ENCODE measurements at places on chromosomes 2 and 18. TPM values are rescaled to one million over a fixed set of nuclear protein-coding genes. Genes with fewer than 3 reads are reported as not detected.
A peak's percentile ranks its signal among the peaks of the same experiment; 100 is the strongest.

GRCh38 chr2:152622219-152622618 lies 95.0 kb downstream of the PRPF40A start:
- DNase-seq = peak; percentile 22

- DNase-seq = peak; percentile 37
Observed at GRCh38 chr2:201444746-201445465, 6.4 kb downstream of the TRAK2 start.

The MXD1 gene
- total RNA-seq = 4.0 TPM

DNA sequence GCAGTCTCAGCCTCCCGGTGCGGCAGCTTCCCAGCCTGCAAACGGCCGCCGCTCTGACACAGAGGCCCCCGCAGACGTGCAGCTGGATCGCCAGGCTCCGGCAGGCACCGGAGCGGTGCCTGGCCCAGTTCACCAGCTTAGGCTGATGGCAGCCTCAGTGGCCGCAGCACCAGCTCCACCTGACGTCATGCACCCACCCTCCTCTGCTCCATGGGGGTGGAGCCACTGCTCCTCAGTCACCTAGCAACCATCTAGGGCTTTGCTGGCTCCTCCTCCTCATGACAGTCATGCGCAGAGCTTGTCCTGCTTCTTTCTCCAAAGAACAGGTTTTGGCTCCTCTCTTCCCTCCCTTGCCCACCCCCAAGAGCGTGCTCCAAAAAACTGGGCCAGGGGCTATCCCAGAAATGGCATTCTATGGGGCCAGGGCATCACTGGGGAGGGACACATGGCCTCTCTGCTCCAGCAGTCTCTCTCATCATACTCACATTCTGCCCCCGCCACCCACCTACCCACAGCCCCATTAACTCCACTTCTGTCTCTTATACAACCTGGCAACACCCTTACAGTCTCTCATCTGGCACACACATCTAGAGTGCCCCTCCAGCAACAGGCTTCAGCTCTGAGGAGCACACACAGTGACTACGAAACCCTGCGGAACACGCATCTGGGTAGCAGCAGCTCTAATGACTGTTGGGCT lies 5.5 kb downstream of the DCTN1 start:
- DNase-seq = peak; percentile 78

DNA sequence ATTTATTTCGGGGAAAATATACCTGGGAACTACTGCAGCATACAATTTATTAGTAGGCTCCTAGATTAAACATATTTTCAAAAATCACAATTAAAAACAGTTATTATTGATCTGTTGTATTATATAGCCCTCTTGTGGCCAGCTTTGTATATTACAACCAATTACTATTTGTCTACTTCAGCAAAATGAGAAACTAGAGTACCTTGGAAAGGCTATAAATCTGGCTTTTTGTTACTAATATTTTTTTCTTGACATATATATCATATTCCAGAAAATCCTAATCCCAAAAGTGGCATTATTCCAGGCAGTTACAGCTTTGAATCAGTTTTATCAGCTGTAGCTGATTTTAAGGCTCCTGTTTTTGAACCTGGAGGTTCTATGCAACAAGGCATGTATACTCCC lies 101.2 kb downstream of the UBR3 start:
- peak; percentile 79 for DNase-seq

GRCh38 chr2:64786343-64787018 lies 132.8 kb upstream of the SERTAD2 start:
- no peak for DNase-seq

- no peak for DNase-seq
Observed at GRCh38 chr2:69977186-69977585, 15.8 kb upstream of the ASPRV1 start.

The MAL gene
- total RNA-seq = not detected

- DNase-seq = peak; percentile 10
Observed at GRCh38 chr2:108184419-108184818, 55.3 kb upstream of the SULT1C3 start.

- no peak for DNase-seq
Observed at GRCh38 chr2:46308081-46308480, 10.9 kb downstream of the EPAS1 start.

- no peak for DNase-seq
Observed at GRCh38 chr18:6830916-6831315, 101.4 kb downstream of the ARHGAP28 start.

DNA sequence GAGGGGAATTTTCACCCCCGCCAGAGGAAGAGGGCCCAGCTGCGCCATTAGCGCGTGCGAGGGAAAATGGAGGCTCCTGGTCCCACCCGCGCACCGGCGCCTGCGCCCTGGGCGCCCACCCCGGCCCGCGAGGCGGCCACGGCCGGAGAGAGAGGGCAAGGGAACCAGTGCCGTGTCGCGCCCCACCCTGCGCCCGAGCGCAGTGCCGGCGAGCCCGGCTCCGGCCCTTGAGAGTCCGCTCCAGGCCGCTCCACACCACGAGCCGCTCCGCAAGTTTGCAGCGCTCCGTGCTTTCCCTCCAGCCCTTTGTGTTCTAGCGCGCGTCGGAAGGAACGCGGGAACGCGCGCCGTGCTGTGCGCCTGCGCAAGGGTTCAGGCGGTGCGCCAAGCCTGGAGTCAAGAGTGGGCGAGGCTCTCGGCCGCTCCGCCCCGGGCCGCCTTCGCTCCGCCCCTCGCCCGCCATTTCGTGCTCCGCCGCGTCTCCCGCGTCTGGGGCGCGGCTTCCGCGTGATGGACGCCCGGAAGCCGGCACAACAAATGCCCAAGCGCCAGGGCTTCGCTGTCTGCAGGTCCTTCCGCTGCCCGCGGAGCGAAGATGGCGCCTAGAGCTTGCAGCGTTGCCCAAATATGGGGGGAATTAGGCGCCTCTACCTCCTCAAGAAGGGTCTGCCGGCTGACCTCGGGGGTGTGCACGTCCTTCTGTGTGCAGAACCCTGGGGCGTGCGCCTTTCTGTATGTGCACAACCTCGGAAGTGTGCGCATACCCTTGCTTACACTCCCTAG lies 46.1 kb upstream of the PTMA start:
- DNase-seq = peak; percentile 97

- no peak for DNase-seq
Observed at GRCh38 chr2:138676619-138677021, 103.6 kb downstream of the NXPH2 start.
